Mesenchymal stem cell (in vitro differentiated cells and primary cell): ENCODE measurements at places on chromosomes 3 and 15.
A peak's percentile ranks its signal among the peaks of the same experiment; 100 is the strongest.

GRCh38 chr3:188286087-188286513 is 132.1 kb downstream of the LPP start:
- H3K4me3 ChIP-seq: no peak overlapping the region
- H3K27me3 ChIP-seq: no peaks in the 10 kb centered on the region
- peak overlapping the region; percentile 77 for H3K27ac ChIP-seq
- DNase-seq: peak; percentile 100
- no peaks in the 10 kb centered on the region for H3K36me3 ChIP-seq
- peaks cover 8% of the 10 kb centered on the region for H3K4me1 ChIP-seq

- H3K27me3 ChIP-seq: no peaks in the 10 kb centered on the region
- no peaks in the 10 kb centered on the region for H3K4me1 ChIP-seq
Observed at GRCh38 chr3:79085171-79085570, 682.6 kb downstream of the ROBO1 start.

DNA sequence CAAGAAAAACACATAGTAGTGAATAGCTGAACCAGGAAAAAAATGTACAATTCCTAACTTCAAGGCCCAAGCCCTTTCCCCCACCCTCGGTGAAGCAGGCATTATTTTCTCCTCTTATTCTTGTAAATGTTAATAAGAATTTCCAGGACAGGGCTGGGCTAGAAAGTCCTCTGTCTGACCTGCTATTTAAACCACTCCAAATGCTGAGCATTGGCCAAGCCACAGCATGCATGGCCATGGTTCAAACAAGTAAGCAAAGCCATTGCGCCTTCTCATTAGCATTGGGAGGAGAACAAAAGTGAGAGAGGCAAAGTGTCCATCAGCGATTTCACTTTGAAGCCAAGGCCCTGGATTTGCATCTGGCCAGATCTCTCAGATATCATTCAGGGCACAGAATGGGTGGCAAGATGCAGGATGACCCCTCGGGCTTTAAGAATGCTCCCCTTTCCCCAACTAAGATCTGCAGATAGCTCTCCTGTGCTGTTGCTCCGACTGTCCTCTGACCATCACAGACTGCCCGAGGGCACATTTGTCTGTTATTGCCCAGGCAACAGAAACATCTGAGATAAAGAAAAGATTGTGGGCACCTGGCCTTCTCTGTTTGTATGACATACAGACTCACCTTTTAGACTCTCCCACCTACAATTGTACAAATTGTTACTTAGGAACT is 46.3 kb downstream of the CEMIP start:
- no peak overlapping the region for H3K27ac ChIP-seq
- no peaks in the 10 kb centered on the region for H3K27me3 ChIP-seq
- peaks cover 89% of the 10 kb centered on the region for H3K36me3 ChIP-seq
- H3K4me1 ChIP-seq: no peaks in the 10 kb centered on the region
- DNase-seq: no peak

- no peaks in the 10 kb centered on the region for H3K27me3 ChIP-seq
- no peak overlapping the region for H3K27ac ChIP-seq
- H3K4me3 ChIP-seq: no peak overlapping the region
Observed at GRCh38 chr3:78090382-78090781, 1050.5 kb downstream of the ROBO2 start.

- H3K4me1 ChIP-seq: no peaks in the 10 kb centered on the region
- no peaks in the 10 kb centered on the region for H3K36me3 ChIP-seq
- H3K27me3 ChIP-seq: no peaks in the 10 kb centered on the region
- DNase-seq: no peak
- H3K27ac ChIP-seq: no peak overlapping the region
Observed at GRCh38 chr3:161275919-161276318, 54.8 kb downstream of the NMD3 start.

- H3K27me3 ChIP-seq: no peaks in the 10 kb centered on the region
- H3K36me3 ChIP-seq: no peaks in the 10 kb centered on the region
- H3K27ac ChIP-seq: no peak overlapping the region
Observed at GRCh38 chr3:126961191-126961790, 21.6 kb upstream of the PLXNA1 start.

DNA sequence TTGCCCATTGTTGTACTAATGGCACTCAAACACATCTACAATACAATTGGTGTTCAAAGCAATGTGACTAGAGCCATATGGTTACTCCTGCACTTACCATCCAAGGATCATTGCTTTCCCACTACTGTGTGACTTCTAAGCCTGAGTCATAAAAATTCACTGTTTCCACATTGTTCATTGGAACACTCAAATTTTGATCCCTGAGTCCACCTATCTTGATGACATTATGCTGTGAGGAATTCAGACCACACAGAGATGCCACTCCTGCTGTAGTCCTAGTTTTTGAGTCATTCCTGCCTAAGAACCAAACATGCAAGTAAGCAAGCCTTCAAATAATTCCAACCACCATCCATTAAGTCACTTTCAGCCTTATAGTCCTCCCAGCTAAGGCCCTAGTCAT is 176.2 kb downstream of the EFHB start:
- H3K27ac ChIP-seq: no peak overlapping the region
- no peaks in the 10 kb centered on the region for H3K36me3 ChIP-seq
- DNase-seq: no peak
- no peaks in the 10 kb centered on the region for H3K27me3 ChIP-seq
